NCI-H1092 treated with DMSO at 0.1 percent for 48 hours (cell line): ENCODE measurements at places on chromosomes 5 and 9.

GRCh38 chr5:91359962-91360609 lies 23.0 kb downstream of the ARRDC3 start:
- no peak for DNase-seq

- DNase-seq = no peak
These were observed 274.4 kb downstream of the FSTL4 start for GRCh38 chr5:133337795-133338445.

DNA sequence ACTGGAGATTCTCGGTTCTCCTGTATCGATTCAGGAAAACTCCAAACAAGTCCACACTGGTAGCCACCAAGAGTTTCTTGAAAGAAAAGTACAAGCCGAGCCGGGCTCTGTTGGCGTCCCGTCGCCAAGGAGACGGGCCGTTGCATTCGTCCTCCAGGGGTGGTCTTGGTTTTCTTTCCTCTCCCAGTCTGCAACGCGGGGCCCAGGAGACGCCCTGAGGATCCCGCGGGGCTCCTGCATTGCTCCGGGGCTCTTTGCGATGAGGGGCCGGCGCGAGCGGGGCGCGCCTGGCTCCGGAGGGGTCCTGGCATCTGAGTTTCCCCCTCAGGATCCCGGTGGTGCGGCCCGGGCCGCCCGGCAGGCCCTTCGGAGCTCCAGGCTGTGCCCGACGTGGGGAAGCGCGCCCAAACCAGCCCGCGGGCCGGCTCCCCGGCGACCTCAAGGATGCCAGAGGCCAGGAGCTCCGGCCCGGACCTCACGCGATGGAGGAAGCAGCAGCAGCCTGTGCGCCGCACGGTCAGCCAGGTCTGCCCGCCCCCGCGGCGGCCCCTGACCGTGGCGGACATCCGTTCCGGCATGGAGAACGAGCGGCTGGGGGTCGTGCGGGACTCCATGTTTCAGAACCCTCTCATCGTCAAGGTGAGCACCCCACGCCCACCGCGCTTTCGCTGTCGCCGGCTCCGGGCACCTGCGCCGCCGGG lies at the start of gene CFAP77:
Gene CFAP77, plus strand, starts transcription at position 384 of the 701 bp plus-strand sequence. Its CDS starts 61 bp downstream, at position 445.
- peak; percentile 20 for DNase-seq

DNA sequence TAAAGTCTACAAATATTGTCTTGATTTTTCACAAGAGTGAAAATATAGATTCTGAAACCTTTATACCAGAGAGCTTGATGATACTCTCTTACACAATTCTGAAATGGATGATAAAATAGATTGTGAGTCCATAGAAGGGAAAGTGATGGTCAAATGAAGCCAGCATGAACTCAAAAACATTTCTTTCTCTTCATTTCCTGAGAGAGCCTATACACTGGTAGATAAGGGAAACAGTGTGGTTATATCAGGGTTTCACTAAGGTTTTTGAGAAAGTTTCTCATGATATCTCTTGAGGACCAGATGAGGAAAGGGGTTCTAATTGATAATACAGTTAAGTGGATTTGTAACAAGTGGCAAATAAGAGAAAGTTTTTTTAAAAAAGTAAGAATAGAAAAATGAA lies 254.1 kb downstream of the PJA2 start:
- no peak for DNase-seq

DNA sequence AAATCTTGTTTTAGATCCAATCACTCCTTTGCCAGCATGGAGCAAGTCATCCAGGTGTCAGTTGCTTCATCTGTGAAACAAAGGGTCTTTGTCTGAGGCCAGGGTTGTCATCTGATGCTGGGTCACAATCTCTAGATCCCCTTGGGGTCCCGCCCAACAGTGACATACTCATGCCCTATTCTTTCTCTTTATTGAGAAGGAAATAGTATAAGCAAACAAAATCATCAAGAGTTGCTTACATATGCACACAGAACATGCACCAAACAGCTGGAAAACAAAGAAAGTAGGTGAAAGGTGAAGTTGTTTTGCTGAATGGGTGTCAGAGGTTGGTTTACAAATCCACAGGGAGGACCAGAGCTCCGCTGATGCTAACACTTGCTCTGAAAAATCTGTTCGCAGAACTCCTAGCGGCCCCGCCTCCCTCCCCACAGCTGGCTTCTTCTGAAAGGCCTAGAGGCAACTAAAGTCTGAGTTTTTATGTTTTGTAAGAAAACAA lies 106.1 kb upstream of the SLC44A1 start:
- no peak for DNase-seq

- no peak for DNase-seq
These were observed 2.9 kb upstream of the NPDC1 start for GRCh38 chr9:137048655-137049543.

DNA sequence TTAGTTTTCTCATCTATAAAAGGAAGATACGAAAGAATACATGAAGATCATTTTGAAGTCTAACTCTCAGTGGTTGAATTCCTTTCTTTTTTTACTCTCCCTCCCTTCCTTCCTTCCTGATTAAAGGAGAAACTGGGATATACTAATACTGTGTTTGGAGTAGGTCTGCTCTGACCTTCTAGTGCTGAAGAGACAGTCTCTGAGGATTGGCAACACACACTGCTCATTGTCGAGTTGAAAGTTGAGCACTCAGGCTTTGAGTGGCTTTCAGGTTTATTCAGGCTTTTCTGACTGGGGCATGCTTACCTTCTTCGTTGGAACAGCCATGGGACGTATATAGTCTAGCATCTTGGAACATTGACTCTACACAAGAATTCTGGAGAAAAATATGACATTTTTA lies 86.9 kb upstream of the RPS23 start:
- no peak for DNase-seq

DNA sequence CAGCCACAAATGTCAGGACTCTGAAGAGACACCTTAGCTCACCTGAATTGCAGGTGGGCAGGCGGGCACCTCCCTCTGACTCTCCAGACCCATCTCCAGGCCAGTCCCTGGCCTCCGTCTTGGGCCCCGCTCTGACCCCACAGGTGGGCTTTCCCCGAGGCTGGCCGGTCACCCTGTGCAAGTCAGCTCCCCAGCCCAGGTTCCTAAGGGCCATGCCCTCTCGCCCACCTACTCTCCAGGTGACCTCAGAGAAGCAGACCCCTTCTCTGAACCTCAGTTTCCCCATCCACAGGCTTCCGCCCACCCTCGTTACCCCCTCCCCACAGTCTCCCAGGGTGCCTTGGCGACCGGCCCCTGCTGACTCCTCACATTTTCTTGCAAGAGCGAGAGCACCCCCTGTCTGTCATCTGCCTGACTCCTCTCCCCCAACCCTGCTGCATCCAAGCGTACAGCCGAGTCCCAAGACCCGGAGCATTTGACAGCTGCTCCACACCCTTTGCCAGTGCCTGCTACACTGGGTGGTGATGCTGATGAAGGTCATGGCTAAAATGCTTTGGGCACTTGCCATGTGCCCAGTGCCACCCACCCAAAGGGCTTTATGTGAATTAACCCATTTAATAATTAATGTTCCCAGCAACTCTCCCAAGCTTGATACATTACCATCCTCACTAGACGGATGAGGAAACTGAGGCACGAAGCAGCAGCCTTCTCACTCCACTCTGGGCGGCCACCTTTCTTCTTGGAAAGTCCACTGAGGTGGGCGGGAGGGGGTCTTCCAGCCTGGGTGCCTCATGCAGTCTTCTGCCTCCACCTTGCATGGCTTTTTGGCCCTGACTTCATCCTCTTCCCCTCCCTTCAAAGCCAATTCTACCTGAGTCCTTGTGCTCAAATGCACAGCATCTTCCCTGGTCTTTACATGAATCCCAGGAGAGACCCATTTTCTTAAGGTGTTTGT lies 51.1 kb upstream of the ORM1 start:
- peak; percentile 21 for DNase-seq

GRCh38 chr9:92325991-92326500 lies 293 bp downstream of the CENPP start:
- DNase-seq = no peak

DNA sequence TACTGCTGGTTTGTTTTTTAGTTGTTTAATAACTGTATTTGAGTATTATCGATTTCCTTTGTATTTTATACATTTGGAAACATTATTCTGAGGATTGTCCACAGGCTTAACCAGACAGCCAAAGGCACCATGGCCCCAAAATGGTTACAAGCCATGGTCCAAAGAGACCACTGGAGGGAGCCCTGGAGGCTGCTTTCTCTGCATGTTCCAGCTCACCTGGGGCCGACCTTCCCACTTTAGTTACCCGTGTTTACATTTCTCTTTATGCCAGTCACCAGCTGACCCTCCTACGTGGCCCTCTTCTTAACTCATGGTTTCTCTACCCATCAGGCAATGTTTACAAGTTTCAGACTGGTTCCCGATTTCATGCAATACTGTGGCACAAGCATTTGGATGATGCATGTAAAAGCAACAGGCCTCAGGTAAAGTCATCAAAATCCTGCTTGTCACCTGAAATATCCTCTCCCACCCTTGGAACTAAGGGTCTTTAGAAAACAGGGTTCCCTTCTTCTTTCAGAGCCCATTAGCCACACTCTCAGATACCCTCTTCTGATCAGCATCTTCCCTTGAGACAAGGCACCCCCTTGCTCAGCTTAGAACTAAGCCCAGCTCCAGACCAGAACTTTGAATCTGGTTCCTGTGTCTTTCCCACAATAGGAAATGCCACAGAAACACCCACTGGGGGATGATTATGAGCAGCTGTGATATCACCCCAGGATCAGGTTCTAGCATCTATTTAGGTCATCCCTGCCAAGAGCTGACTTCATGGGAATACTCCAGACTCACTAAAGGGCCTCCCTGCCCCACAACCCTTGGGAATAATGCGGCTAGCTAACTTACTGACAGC lies 49.9 kb upstream of the GARNL3 start:
- peak; percentile 56 for DNase-seq

DNA sequence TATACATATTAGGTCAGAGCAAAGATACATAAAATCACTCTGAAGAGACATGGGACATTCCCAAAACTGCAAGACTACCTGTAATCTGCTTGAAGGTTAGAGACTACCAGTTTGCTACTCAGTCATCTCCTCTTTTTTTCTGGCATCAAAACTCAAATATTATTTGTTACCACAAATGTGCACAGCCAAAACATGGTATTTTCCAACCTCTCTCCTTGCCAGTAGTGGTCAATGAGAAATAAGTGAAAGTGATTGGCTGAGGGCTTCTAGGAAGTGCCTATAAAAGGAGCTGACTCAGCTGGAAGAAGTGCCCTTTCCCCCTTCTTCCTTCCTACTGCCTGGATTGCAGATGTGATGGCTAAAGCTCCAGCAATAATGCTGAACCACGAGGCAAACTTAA lies 13.8 kb downstream of the GZMK start:
- DNase-seq = no peak

GRCh38 chr9:134328341-134328840 lies 2.1 kb downstream of the RXRA start:
- no peak for DNase-seq

DNA sequence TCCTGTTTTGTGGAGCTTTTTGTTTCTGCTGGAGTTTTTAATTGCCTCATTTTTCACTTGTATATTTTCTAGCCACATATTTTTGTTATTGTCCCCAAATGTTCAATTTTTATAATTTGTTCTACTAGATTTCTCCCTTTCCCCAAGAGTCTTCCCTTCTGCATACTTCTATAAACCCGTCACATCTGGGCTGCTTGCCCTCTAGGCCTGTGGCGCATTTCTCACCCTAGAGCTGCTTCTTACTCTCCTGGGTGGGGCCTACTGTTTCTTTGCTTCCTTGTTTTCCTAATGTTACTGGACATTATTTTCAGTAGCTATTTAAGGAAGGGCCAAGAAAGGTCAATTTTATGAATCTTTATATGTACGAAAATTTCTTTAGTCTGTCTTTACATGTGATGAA lies 51.5 kb downstream of the NXNL2 start:
- no peak for DNase-seq

DNA sequence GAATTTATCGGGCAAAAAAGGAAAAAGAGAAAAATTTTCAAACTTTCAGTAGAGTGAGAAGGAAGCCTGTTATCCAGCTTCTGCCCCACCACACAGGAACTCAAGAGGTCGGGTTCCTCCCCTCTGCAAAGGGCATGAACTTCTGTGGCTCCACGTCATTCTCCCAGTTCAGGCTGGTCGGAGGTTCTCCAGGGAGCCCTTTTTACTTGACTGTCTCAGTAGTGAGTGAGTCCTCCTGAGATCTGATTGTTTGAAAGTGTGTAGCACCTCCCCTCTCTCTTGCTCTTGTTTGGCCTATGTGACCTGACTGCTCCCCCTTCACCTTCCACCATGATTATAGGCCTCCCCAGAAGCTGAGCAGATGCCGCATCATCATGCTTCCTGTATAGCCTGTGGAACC lies 9.7 kb downstream of the SPINK1 start:
- no peak for DNase-seq

DNA sequence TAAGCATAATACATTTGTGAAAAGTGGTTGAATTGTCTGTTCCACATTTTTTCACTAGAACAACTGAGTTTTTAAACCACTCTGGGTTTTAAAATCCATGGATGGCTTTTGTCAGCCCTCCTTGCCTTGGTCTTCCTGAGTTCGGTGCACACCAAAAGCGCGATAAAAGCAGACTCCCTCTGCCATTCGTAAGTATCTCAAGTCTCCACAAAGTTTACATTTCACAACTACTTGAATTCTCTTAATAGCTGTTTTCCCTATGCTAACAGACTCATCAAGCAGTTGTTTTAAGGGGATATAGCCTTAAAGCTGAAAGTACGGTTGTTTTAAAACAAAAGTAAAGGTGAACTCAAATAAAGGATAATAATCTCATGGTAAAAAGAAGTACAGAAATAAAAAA lies 52.9 kb downstream of the GLIS3 start:
- no peak for DNase-seq

- DNase-seq = no peak
These were observed 303.6 kb upstream of the MSX2 start for GRCh38 chr5:174420651-174421407.

- no peak for DNase-seq
These were observed 800.6 kb downstream of the KCTD16 start for GRCh38 chr5:144971108-144971850.

- DNase-seq = peak; percentile 95
These were observed 946.0 kb downstream of the NR2F1-AS1 start for GRCh38 chr5:92635001-92635461.

- DNase-seq = no peak
These were observed 4.9 kb upstream of the UGT3A1 start for GRCh38 chr5:35996076-35996475.

DNA sequence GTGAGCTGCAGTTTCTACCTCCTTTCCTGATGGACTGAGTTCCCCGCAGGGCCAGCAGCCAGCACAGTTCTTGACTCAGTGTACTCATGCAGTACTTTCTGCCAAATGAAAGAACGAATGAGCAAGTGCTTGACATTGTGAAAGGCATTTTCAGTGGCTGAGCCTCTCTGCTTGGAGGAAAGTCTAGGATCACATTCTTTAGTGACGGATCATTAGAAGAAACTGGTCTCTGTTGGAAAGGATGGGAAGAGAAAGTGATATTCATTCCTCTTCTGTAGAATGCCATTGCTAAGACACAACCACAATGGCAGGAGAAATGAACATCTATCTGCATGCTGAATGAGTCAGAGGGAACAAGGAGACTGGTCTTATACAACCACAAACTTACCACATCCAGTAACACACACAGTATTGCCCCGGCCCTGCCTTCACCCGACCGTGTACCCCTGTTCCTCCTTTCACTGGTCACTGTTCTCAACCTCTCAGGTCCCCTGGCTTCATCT lies 206.9 kb downstream of the CRB2 start:
- no peak for DNase-seq

GRCh38 chr5:17895288-17896033 lies 261.2 kb downstream of the TAF11L14 start:
- no peak for DNase-seq
